NCI-H187 treated with DMSO at 0.1 percent for 48 hours (cell line): ENCODE measurements at places on chromosomes 1 and 21.

DNA sequence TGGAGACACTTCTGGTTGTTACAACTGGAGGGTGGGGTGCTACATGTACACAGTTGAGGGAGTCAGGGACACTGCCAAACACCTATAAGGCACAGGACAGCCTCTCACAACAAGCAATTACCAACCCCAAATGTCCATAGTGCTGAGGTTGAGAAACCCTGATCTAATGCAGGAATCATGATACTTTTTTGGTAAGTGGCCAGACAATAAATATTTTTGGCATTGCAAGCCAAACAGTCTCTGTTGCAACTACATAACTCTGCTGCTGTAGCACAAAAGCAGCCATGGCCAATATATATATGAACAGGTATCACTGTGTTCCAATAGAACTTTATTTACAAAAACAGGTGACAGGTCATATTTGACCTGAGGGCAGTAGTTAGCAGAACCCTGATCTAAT lies 177.5 kb downstream of the ASTN1 start:
- no peak for DNase-seq

DNA sequence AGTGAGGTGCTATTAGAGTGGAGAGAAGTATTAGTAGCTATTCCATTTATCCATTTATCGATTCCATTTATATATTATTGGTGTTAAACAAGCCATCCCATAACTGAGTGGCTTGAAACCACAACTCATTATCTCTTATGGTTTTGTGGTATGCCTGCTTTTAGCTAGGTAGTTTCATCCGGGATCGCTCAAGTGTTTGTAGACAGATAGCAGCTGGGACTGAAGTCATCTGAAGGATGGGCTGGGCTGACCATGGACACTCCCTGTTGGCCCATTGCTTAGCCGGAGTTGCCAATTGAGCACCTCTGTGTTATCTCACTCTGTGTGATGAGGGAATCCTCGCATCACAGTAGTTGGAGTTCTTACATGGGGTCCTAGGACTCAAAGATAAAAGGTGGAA lies 622.5 kb downstream of the PLA2G4A start:
- peak; percentile 55 for DNase-seq

DNA sequence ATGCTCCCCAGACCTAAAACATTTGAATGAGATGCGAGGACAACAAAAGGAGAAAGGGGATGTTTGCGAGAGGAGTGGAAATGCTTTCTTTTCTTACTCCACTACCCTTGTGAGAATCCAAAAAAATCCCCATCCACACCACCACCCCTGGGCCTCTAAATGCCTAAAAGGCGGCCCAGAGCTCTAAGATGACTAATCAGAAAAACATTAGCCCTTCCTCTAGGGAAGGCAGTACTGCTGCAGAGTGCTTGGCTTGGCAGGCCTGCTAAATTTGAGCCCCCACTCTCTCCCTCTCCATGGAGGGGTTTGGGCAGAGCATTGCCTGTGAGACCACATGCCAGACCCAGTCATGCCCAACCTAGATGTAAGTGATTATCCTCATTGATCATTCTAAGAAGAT lies 347.9 kb downstream of the USH2A start:
- DNase-seq = no peak

DNA sequence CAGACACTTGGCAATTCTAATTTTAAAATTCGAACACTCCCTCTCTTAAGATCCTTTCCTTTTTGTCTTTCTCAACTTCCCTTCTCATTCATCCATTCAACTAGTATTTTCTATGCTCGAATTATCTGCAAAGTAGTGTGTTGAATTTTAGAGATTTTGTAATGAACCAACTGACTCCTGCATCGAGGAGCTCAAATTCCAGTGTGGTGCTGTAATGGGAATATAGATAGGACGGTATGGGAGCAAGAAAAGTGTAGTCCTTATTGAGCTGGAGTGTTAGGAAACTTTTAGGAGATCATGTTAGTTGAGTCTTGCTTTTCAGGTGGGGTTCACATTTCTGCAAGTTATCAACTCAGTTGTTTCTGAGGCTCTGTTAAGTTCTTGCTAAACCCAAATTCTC lies 897.5 kb downstream of the TTLL7 start:
- no peak for DNase-seq

- no peak for DNase-seq
Observed at GRCh38 chr1:32179193-32179442, 357 bp upstream of the TXLNA start.

DNA sequence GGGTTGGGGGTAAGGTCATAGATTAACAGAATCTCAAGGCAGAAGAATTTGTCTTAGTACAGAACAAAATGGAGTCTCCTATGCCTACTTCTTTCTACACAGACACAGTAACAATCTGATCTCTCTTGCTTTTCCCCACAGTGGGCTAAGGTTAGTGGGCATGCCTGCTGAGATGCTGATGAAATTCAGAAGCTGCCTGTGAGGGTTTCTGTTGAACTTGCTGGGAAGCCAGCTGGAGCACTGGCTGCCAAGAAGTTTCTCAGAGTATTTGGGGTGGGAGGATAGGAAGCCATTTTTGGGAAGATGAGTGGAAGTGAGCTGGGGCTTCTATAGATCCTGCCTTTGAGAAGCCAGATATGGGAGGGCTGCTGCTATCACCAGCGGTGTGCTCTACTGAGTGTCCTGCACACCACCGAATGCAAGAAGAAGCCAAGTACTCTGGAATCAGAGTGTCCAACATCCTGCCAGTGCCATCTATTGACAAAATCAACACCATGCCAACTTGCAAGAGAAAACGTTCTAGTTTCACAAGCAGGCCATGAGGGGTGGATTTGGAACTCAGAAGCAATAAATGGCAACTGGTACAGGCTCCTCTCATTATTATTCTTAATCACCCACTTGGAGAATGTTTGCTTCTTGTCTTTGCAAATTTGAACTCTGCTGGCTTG lies 102.7 kb downstream of the PTPRU start:
- DNase-seq = no peak

DNA sequence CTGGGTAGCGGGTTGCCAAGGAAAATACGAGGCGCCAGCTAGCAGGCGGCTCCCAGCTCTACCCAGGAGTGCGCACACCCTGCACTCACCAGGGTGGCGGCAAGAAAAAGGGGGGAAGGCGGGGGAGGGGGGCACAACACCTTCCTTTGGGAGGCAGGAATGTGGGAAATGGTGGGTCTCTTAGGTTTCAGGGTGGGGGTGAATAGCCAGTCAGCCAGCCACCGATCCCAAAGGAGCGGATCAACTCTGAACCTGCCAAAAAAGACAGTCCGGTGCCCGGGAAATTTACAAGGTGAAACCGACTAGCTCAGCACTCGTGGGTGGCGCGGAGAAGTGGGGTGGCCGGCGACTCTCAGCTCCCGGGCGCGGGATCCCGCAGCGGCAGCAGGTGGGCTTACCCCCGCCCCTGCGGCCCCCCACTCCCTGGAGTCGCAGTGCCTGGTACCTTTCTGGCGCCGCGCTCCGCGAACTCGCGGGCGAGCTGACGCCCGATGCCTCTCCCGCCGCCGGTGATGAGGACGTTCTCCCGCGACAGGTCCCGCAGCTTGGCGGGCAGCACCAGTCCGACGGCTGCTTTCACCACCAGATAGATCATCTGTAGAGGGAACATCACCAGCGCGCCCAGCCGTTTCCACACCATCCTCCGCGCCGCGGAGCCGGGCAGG lies 1.2 kb downstream of the DHRS3 start:
- no peak for DNase-seq

GRCh38 chr1:60386249-60386648 lies 312.7 kb upstream of the C1orf87 start:
- DNase-seq = no peak

DNA sequence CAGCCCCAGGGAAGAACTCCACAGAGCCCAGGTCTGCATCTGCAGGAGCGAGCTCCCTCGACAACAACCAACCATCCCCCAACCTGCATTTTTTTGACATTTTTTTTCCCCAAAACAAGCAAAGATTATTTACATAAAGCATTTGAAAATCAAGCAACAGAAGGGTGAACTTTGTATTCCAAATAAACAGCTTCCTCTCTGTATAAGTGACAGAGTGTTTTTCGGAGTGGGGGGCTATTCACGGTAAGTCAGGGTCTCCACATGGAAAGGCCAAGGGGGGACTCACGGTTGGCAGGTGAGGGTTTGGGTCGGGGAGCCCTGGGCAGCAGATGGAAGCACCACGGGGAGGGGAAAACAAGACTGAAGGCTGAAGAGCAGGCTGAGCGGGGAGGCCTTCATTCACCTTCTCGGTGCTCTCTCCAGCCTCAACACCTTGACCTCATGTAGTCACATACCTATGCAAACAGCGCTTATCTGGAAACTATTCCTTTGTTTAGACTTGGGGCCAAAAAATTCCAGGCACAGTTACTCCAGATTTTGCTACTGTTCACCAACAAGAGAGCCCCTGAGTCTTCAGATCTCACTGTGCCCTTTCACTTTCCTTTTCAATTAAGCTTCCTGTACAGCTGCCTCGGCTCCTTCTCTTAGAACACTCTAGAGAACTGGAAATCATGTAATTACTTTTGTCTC lies 27.6 kb downstream of the C2CD2 start:
- no peak for DNase-seq

DNA sequence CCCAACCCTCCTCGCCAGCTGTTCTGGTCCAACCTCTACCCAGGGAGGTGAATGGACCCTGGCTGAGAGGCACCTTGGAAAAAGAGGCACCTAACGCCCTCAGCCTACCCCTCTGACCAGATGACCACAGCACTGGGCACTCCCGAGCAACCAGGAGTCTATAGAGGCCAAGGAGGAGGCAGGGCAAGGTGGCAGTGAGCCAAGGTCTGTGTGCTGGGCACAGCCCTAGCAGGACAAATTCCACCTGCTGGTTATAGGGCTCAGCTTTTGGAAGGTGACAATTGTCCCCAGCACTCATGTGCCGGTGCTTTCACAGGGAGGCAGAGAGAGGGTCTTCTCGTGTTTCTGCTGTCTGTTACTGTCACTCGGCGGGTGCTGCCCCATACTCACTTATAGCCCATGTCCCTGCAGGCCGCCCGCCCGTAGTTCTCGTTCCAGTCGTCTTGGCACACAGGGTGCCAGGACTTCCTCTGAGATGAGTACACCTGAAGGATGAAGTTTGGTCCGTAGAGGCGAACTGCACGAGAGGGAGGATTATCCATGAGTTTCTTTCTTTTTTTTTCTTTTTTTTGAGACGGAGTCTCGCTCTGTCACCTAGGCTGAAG lies 27.8 kb downstream of the TMPRSS2 start:
- DNase-seq = no peak

- no peak for DNase-seq
Observed at GRCh38 chr1:30855686-30856259, 52.8 kb downstream of the SDC3 start.

DNA sequence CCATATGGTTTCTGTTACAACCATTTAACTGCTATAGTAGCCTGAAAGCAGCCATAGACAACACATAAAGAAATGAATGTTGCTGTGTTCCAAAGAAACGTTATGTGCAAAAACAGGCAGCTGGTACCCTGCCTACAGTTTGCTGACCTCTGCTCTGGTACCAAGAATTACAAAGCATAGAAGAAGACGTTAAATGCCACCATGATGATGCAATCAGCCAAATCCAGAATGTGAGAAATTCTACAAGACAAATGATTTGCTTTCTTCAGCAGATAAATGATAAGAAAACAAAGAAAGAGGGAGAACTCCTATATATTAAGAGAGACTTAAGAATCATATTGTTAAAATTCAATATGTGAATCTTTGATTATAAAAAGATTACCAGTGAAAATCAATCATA lies 97.8 kb upstream of the PDE4B start:
- no peak for DNase-seq

DNA sequence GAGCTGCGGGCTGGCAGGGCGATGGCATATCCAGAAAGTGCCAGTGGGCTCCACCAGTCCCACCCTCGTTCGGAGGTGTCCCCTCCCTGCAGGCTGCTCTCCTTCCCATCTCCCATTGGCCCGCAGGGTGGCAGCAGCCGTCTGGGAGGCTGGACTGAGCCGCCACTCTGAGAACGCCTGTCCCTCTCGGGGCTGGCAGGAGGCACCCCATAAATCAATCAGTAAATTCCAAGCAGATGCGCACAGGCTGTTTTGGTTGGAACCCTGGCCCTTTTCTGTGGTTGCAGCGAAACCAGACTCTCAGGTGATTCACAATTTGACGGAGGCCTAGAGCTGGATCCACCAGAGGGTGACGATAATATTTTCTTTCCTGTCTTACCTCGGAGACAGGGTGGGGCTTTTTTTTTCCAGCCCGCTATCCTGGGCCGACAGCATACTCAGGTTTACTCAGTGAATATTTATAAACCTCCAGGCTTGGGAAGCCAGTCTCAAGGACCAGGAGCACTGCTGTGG lies 99.7 kb downstream of the GLIS1 start:
- DNase-seq = no peak

DNA sequence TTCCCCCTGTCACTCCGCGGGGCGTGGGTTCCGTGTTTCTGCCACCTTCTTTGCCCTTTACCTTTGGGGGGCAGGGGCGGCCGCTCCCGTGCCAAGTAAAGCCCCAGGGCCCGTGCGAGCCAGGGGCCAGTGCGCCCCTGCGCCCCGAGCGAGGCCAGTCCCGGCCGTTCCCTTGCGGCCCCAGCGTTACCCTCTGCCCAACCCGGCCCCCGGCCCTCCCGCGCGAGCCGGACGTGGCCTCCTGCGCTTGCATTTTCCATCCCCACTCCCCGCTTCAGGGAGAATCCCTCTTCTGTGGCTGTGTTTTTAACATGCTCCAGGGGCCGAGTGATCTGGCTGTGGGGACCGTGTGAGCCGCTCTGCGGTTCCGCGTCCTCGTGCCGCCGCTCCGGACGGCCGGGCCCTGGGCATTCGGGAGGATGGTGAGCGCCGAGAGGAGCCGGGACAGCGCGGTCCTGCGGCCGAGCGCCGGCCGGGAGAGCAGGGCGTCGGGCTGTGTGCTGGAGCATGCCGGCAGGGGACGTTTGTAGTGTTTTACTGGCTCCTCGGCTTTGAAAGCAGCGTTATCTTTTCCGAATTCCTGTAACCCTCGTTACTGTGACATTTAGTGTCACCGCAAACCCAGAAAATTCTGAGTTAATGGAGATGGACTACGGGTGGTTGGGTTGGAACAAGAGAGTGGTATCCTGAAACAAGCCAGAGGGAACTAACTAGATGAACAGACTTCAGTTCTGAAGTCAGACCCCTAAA lies 1.0 kb downstream of the GALNT2 start:
- no peak for DNase-seq

GRCh38 chr21:38680401-38680800 lies 125.3 kb upstream of the ETS2 start:
- no peak for DNase-seq

GRCh38 chr1:177589166-177589565 lies 380.7 kb downstream of the SEC16B start:
- no peak for DNase-seq

GRCh38 chr1:28458237-28459228 lies 47.3 kb upstream of the RCC1 start:
- no peak for DNase-seq

- no peak for DNase-seq
Observed at GRCh38 chr1:39696448-39696847, 5.2 kb upstream of the HPCAL4 start.

DNA sequence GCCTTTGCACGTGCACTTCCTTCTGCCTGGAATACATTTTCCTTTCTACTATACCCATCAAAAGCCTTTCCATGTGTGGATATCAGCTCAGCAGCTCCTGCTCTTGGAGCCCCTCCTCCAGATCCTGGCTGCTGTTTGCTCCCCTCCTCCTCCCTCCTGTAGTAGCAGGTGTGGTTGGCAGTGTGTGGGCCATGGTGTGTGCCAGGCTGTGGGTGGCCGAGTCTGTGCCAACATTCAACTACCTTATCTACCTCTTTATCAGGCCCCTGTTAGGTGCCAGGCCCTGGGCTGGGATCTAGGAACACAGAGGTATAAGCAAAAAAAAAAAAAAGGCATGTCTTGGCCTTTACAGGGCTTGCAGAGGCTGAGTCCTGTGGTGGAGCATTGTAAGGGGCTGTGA lies 180.6 kb upstream of the JUN start:
- DNase-seq = no peak

- no peak for DNase-seq
Observed at GRCh38 chr21:34202553-34203372, 129.4 kb downstream of the MRPS6 start.
